ENCODE measurements at places on chromosomes 1 and 21. TPM values are rescaled to one million over a fixed set of nuclear protein-coding genes. Genes with fewer than 3 reads are reported as not detected.

- no peak for DNase-seq
Observed at GRCh38 chr1:31498376-31499040, 77.8 kb upstream of the TINAGL1 start.

DNA sequence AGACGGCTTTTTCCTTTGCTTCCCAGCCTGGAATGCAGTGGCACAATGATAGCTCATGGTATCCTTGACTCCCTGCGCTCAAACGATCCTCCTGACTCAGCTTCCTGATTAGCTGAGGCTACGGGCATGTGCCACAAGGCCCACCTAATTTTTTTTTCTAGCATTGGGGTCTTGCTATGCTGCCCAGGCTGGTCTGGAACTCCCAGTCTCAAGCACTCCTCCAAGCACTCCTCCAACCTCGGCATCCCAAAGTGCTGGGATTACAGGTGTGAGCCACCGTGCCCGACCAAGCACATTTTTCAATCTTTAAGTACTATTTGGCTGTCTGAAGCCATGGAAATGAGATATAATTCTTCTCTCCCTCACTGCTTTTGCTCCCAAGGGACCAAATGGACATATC is 58.7 kb downstream of the MAB21L3 start:
- no peak for DNase-seq

DNA sequence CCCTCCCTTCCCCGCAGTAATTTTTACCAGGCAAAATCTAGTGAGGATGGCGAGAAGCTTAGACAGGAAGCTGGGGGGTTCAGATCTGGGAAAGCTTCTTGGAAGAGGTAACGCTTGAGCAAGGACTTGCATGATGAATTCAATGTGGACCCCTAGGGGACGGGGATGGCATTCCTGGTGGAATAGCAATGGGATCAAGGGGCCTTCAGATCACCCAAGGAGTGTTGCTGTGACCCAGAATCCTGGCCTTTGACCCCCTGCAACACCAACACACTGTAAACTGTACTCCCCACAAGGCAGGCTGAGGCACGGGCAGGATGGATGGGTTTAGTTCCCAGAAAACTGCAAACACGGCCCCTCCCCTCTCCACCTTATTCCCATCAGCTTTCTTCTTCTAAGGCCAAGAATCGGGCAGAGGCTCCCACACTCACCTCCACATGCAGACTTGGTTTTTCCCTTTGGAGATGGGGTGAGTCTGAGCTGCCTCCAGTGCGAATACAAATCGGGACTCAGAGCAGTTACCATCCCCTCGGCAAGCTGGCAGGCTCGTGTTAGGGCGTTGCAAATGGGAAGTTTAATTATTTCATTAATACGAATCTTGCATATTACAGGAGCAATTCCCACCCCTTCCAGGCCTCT is 20.1 kb downstream of the DISP3 start:
- no peak for DNase-seq

DNA sequence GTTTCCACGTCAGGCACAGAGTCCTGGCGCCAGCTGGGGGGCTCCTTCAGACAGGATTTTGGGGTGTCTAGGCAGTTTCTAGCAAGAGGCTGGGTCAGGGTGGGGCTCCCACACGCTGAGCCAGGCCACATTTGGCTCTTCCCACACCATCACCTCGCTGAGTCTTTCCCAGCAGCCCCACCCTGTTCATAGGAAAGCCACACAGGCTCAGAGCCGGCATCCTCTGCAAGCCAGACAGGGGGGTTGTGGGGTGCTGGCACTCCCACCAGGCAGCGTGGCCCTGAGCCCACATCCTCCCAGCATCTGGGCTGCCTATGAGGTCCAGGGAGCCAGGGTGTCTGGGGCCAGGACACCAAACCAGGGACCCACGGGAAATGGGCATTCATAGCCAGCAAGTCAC is 2.8 kb upstream of the GPR153 start:
- no peak for DNase-seq

Gene KLHL17
- 11.9 TPM for total RNA-seq

Gene SLC5A9
- total RNA-seq: not detected

Gene SPATA46
- not detected for total RNA-seq

DNA sequence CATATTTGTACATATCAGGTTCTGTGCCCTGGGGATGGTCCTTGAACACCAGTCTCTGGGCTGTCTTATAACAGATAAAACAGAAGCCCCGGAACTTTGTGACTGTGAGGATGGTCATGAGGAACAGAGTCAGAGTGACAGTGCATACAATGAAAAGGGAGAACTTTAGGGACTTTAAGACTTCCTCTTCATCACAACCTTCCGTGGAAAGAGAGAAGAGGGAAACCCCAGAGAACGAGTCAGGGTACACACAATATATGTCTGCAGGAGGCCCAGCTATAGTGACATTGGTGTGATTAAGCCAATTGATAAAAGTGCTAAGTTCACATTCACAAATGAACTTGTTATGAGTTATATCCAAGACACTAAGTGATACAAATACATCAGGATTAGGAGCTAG is 32.1 kb downstream of the TLR5 start:
- no peak for DNase-seq

- peak; percentile 7 for DNase-seq
Observed at GRCh38 chr1:110495926-110496600, 22.9 kb downstream of the KCNA10 start.

DNA sequence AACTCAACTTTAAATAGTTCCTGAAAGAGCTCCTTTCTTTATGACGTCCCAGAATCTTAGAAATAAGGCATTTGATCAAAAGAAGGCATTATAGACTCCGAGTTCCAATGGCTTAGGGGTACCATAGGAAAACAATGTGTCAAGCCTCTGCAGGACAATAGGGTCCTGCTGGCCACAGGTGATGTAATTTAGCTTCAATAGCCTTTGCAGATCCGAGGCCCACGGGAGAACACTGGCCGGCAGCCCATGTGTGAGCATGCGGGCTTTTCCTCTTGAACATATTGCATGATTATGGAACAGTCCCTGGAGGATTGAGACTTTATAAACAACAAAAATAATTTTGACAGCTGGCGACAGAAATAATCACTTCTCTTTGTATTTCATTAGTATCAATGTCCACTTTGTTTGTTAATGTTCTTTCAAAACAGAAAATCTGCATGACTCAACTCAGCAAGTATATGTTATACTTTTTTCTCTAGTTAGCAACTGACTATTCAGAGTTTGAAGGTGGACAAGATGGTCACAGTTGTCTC is 49.0 kb upstream of the NR5A2 start:
- no peak for DNase-seq

- DNase-seq: no peak
Observed at GRCh38 chr1:240402326-240402725, 209.6 kb downstream of the GREM2 start.

DNA sequence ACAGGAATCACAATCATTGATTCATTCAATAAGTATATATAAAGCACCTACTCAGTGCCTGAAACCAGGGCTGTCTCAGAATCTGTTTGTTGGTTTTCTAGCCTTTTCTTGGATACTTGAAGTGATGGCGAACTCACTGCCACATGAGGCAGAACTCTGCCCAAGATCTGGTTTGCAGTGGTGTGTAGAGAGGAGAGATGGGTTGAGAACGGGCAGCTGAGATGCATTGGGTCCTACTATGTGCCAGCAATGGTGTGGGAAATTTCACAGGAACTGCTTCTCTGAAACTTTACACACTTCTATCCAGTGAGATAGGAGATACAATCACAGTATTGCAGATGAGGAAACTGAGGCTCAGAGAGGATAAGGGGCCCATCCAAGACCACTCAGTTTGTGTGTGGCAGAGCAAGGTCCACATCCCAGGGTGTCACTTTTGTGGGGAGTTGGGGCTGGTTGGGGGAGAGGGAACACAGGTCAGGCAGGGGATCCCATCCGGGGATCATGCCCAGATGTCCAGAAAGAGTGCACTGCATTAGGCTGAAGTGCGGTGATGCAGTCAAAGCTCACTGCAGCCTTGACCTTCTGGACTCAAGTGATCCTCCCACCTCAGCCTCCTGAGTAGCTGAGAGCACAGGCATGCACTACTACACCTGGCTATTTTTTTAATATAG is 83.7 kb upstream of the IFFO2 start:
- DNase-seq: no peak

- DNase-seq: no peak
Observed at GRCh38 chr21:44986471-44987291, 46.9 kb downstream of the SLX9 start.

Gene CD34
- not detected for total RNA-seq

DNA sequence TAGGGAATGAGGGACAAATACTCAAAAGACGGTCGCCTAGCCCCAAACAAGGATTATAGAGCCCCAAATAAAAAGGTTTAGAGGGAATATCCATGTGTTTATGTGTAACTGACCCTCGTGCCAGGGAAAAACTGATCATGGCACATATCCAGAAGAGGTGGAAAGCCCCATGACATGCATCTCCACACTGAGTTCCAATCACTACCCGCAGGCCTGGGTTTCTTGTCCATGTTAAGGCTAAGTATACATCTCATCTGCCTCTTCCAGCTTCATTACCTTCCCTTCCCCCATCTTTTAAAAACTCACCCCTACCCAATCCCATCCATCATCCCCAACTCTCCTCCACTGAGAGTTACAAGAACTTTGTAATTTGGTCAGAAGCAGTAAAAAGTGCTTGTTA is 15.2 kb downstream of the GADD45A start:
- DNase-seq: no peak

Gene F11R
- 57.8 TPM for total RNA-seq

GRCh38 chr1:20719261-20719660 is 1.5 kb upstream of the KIF17 start:
- DNase-seq: no peak

- no peak for DNase-seq
Observed at GRCh38 chr1:231049121-231049979, 9.3 kb upstream of the FAM89A start.

DNA sequence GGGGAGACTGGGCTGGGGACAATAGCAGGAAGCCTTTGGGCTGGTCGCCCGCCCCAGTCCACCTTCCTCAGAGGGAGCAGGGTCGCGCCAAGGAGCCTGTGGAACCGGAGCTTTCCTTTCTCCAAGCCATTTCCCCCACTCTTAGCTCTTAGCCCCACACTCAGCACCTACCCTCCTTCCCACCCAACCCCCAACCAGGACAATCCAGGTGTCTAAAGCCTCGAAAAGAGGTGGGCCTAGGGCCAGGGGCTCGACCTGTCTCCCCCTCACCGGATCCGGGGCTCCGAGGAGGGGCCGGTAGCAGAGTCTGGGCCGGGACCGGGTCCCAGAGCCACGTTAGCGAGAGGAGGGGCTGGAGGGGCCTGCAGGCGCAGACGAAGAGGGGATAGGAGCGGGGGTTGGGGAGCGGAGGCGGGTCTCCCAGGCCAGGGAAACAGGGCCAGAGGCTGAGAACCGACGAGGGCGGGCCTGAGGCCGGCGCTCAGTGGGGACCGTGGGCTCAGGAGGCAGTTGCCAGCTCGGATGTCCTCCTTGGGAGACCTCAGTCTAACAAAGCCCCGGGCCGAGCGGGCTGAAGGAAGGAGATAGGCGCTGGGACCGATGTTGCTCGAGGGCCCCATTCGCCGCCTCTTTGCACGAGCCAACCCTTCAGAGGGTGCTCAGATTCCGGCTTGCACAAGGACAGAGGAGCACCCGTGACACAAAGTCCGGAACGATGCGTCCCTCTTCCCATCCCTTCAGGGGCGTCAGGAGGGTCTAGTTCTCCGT is 943 bp downstream of the SEMA6C start:
- no peak for DNase-seq

DNA sequence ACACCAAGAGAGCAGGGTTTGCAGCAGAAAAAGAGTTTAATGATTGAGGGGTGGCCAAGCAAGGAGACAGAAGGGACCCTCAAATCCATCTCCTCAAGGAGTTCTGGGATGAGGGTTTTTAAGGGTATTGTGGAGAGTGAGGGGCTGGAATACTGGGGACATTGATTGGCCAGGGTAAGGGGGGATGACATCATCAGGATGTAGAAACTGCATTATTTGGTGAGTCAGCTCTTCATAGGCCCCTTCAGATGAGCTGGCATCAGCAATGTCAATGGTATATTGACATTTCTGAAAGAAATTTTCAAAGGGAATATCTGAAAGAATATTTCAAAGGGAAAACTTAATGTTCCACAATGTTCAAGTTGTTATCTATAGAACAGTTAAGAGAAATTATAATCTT is 168.1 kb upstream of the SNX7 start:
- DNase-seq: no peak

Gene AIM2
- 0.29 TPM for total RNA-seq

DNA sequence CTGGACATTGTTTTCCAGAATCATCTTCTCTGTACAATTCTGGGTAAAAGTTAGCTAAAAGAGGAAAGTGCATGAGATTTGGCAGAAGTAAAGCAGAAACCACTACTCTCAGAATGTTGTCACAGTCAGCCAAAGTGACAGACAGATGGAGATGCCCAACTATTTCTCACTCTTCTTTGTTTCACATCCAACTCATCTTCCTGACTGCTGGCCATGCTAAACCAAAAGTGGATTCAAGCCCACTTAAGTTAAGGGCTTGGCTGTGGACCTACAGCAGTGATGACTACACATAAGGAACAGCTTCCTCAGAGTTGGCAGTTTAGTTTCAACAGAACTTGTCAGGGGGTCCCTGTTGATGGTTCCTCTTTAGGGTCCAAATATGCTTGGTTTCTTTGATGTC is 730.2 kb downstream of the LRRIQ3 start:
- DNase-seq: no peak

GRCh38 chr1:203508463-203509073 is 14.6 kb downstream of the OPTC start:
- no peak for DNase-seq

Gene IL6R
- total RNA-seq: 9.5 TPM

- no peak for DNase-seq
Observed at GRCh38 chr1:59007429-59007819, 223.6 kb upstream of the JUN start.

Gene SSBP3
- 7.8 TPM for total RNA-seq

GRCh38 chr1:81547912-81548303 is 252.8 kb upstream of the ADGRL2 start:
- no peak for DNase-seq

Gene SERPINC1
- not detected for total RNA-seq

DNA sequence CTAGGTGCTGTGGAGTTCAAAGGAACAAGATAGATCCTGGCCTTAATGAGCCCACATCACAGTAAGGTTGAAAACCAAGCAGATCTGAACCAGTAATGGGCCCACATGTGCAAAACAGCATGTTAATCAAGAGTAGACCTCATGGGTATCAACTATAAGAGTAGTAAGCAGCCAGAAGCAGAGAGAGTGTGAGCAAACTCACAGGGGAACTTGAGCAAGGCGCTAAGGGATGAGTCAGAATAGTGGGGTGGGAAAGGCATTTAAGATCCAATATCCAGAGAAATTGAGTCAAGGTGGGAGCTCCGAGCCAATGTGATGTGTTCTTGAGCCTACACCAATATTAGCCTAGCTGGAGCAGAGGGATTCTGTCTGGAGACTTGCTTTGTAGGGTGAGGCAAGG is 52.4 kb upstream of the GJA5 start:
- DNase-seq: no peak

DNA sequence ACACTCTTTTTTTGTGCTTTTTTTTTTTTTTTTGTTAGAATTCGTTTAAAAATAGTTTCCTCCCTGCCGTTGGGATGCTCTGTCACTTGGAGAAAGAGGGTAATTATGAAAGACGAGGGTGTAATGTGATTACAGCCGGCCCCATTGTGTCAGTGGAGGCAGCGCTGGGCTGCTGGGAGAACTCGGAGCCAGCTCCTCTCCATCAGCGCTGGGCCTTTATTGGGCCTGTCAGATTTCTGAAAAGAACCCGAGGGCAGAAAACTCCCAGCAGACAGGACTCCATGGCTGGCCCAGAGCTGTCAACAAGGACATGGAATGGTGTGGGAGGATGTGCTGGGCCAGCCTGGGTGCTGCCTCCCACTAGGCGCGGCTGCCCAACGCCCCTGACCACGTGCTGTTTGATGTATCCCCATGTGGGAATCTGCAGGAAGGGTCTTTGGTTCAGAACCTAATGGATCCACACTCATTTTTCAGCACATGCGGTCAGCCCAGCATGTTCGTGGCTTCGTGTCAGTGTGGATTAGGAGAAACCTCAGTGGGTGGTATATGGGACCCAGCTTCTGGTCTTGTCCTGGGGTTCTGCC is 222.6 kb upstream of the KIAA0040 start:
- no peak for DNase-seq

All from epithelial cell of proximal tubule (primary cell).